ENCODE measurements at places on chromosomes 3 and 15.

GRCh38 chr3:10311710-10312109 is 9.2 kb downstream of the SEC13 start:
- no peak for DNase-seq

DNA sequence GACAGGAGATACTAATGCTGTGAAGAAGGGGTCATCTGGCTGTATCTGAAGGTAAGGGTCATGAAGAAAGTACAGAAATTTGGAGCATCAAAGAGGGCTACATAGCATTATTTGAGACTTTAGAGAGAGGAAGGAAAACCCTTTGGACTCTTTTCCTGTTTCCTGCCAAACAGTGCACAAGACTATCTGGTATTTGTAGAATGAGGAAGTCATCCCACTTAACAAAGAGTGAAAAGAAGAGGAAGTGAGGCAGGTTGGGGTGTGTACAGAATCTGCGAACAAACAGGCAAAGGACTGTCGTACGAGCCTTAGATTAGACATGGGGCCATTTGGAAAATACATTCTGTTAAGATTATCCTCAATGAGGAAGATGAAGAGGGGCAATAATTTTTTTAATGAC is 546.8 kb upstream of the EPHA6 start:
- no peak for DNase-seq

- no peak for DNase-seq
These were observed 105.0 kb downstream of the LRRK1 start for GRCh38 chr15:101024073-101024695.

DNA sequence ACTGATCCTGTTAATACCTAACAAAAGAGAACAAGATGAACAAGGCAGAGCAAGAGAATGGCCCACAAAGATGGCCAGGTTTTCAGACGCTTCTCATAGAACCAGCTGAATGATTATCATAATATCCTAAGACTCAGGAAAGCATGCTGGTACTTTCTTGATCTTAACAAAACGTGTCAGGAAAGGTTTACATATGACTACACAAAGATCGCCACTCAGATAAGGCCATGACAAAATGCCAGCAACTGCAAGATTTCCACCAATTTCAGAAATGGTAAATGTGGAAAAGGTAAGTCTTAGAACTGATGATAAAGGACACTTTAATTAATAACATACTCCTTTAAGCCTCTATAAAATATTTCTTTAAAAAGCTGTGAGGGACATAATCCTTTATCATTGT is 108.8 kb downstream of the DLG1 start:
- no peak for DNase-seq

DNA sequence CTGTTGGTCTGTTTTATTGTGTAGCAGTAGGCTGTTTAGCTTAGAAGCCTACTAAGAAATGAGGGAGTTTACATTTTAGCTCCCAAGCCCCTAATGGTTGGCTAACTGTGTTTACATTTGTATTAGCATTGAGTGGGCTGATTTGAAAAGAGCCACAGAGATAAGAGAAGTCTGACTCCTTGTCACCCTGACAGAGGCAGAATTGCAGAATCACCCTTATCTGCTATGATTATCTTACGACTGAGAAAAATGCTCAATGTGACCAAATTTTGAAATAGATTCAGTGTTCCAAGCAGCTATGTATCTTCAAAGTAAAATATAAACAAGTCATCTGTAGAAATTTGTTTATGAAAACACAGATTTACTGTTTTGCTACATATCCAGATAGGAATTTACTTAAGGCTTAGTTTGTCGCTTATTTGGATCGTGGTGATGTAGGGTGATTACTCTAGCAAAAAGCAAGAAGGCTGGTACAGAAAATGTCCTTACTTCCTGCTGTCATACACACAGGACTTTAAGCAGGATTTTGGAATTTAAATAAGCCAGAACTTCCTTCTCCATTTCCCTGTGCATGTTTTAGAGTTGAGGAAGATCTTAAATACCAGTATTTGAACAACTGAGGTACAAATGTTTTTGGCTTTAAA is 19.0 kb downstream of the SEMA6D start:
- no peak for DNase-seq
